Large intestine (tissue), 12 donors: ENCODE measurements at places on chromosomes 13 and 19. TPM values are rescaled to one million over a fixed set of nuclear protein-coding genes. Genes with fewer than 3 reads are reported as not detected.

Gene KIR3DL2
- not detected for polyA plus RNA-seq

Gene CYP4F22
- polyA plus RNA-seq: 0.04 TPM

Gene TJP3
- polyA plus RNA-seq: 73.4 TPM

GRCh38 chr19:14404312-14404711 is 14.8 kb downstream of the DDX39A start:
- DNase-seq: no peak
- H3K27me3 ChIP-seq: no peaks in the 10 kb centered on the region
- H3K27ac ChIP-seq: no peak overlapping the region
- H3K4me3 ChIP-seq: no peak overlapping the region
- peaks cover 57% of the 10 kb centered on the region for H3K36me3 ChIP-seq
- H3K4me1 ChIP-seq: peaks cover 31% of the 10 kb centered on the region

GRCh38 chr13:19345158-19345557 is 163.5 kb upstream of the TUBA3C start:
- no peaks in the 10 kb centered on the region for H3K27me3 ChIP-seq
- no peak overlapping the region for H3K27ac ChIP-seq
- DNase-seq: no peak
- H3K4me3 ChIP-seq: no peak overlapping the region
- no peaks in the 10 kb centered on the region for H3K4me1 ChIP-seq

DNA sequence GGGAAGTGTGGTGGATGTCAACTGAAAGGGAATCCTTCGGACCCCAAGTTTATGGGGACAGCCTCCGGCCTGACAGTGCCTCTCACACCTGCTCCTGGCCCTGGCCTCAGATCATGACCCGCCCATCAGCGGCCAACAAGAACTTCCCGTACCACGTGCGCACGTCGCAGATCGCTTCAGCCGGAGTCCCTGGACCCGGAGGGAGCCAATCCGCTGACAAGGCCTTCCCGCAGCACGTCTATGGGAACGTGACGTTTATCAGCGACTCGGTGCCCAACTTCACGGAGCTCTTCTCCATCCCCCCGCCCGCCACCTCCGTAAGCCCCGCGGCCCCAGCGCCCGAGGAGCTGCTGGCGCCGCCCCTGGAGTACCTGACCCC is 2.0 kb upstream of the MEGF8 start:
- DNase-seq: no peak
- no peak overlapping the region for H3K27ac ChIP-seq
- no peak overlapping the region for H3K4me3 ChIP-seq
- H3K4me1 ChIP-seq: peaks cover 22% of the 10 kb centered on the region
- H3K27me3 ChIP-seq: peaks cover 36% of the 10 kb centered on the region

DNA sequence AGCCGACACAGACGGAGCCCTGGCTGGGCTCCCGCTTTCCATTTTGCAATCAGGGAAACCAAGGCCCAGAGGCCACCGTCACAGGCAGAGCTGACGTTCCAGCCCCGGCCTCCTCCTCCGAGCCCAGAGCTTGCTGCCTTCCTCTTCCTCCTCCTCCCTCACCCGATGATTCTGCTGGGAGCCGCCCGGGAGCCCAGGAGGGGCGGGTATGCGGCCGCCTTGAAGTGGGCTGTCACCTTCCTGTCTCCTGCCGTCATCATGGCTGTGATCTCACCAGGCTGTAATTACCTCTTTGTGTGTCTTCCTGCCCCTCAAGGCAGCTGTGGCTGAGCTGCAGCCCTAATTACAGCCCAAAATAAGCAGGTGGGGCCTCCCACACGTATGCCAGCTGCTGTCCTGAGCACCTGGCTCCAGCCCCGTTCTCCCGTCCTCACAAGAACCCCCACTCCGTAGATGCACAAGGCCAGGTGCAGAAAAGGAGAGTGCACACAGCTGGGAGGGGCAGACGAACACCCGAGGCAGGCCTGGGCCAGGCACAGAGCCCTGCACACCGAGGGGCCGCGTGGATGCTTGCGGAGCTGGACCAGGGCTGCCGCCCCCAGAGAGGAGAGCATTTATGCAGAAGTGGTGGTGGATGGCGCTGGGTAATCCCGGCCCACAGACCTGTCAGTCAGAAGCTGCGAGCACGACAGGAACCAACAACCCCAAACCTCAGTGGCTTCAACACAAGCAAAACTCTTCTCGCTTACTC is 4.0 kb downstream of the TPGS1 start:
- peak overlapping the region; percentile 87 for H3K27ac ChIP-seq
- H3K36me3 ChIP-seq: peaks cover 8% of the 10 kb centered on the region
- peak; percentile 93 for DNase-seq

GRCh38 chr19:12092956-12093355 is 28.4 kb downstream of the ZNF844 start:
- H3K27me3 ChIP-seq: no peaks in the 10 kb centered on the region
- H3K4me3 ChIP-seq: peak overlapping the region; percentile 80
- H3K27ac ChIP-seq: peak overlapping the region; percentile 82
